Posterior vena cava (tissue), 2 donors: ENCODE measurements at places on chromosomes 4 and X. TPM values are rescaled to one million over a fixed set of nuclear protein-coding genes. Genes with fewer than 3 reads are reported as not detected.

The EIF1AX gene
- total RNA-seq = 93.5 TPM

The SCFD2 gene
- 17.5 TPM for total RNA-seq

The FHDC1 gene
- total RNA-seq = 1.2 TPM

The HAUS7 gene
- total RNA-seq = 30.1 TPM

The SHOX gene
- total RNA-seq = not detected

The CXCL9 gene
- 2.1 TPM for total RNA-seq

The TMEM154 gene
- total RNA-seq = 1.5 TPM

The NKX6-1 gene
- total RNA-seq = not detected

The NRK gene
- 4.8 TPM for total RNA-seq

The RAB39B gene
- total RNA-seq = 0.19 TPM

The NKX3-2 gene
- total RNA-seq = not detected

The CXorf49 gene
- not detected for total RNA-seq

The TRPC3 gene
- total RNA-seq = 0.24 TPM
